ENCODE measurements at places on chromosomes 12 and 14.

DNA sequence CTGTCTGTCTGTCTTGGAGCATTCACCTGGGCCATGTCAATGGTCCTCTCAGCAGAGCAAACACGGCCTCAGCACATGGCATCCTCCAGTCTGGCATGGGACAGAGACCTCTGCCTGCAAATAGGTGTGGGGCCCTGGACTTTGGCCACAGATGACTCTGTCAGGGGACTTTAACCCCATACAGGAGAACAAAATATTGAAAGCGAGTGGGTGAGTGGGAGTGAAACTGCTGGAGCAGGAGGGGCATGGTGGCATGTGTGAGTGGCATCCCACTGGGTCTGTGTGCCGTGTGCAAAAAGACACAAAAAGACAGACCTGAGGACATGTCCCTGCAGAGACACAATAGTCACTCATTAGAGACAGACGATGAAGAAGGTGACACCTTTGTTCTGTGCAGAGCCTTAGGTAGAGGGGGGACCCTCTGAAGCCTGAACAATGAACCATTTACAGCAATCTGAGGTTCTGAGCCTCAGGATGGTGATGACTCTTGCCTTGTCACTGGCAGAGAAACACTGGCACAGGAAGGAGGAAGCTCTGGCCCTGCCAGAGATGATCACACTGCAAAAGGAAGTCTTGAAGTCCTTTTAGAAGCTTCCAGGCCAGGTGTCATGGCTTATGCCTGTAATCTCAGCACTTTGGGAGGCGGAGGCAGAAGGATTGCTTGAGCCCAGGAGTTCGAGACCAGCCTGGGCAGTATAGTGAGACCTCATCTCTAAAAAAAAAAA is 7.5 kb downstream of the LAG3 start:
- no peak for DNase-seq

DNA sequence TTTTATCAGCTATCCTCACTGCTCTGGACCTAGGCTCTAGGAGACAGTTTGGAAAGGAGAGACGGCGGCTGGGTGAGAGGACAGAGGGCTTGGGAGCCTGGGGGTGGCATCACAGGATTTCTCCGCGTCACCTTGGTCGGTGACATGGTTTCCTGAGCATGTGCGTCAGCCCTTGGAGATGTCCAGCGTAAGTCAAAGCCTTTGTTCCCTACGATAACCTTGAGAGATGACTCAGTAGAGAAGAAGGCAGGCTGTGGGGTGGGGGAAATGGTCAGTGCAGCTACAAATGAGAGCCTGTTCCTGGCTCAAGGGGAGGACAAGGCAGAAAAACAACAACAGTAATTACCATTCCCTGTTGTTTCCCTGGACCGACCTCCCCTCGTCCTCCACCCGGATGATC is 90.2 kb upstream of the TBX3 start:
- DNase-seq = no peak

GRCh38 chr14:75230140-75230792 is 48.4 kb upstream of the FOS start:
- DNase-seq = no peak

GRCh38 chr12:109440851-109441490 is 36.1 kb downstream of the KCTD10 start:
- peak; percentile 54 for DNase-seq

DNA sequence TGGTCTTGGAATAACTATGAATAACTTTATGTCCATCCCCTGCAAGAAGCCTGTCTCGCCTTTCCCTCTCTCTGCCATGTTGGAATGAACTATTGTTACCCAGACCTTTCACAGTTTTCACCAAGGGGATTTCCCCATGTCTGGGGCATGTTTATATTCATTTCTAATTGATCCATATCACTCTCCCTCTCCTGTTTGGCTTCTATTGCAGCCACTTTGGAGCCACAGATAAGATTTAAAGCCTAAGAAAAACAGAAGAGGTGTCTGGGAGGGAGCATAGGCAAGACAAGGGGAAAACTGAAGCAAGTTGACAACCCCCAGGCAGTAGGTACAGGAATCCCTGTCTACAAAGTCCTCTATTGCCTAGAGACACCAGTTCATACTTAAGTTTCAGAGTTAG is 41.0 kb upstream of the FOXJ2 start:
- no peak for DNase-seq

Data from GM04503 (cell line).